ENCODE measurements at places on chromosomes 4 and X. TPM values are rescaled to one million over a fixed set of nuclear protein-coding genes. Genes with fewer than 3 reads are reported as not detected.

The BEND2 gene
- not detected for total RNA-seq

The SPANXC gene
- not detected for total RNA-seq

The CNKSR2 gene
- 5.4 TPM for total RNA-seq

The CTAG1B gene
- total RNA-seq: not detected

The SEPSECS gene
- total RNA-seq: 5.6 TPM

DNA sequence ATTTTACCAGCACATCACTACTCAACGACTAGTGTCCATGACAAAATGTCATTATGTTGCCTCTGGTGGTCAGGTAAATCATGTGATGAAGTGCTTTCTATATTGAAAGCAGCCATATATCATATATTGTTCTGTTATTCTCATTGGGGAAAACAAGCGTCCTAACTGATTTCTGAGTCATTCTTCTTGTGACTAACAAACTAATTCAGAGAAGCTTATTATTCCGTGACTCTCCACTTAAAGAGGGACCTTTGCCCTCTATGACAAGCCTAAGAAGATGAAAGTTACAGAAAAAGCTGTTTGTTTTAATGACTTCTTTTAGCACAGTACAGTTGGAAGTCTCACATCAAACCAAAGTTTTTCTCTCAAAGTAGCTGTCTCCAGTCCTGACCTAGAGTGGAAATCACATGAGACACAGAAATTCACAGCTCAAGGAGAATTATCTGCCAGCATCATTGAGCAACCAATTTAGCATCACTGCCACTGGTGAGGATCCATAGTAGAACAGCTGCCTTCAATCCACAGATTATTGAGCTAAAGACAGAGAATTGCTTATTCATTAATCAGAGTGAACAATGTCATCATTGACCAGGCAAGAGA is 36.4 kb downstream of the ASB9 start:
- no peaks in the 10 kb centered on the region for H3K36me3 ChIP-seq
- no peak overlapping the region for H3K4me3 ChIP-seq
- H3K4me1 ChIP-seq: no peaks in the 10 kb centered on the region
- H3K27ac ChIP-seq: no peak overlapping the region
- no peaks in the 10 kb centered on the region for H3K27me3 ChIP-seq
- no peak for DNase-seq

GRCh38 chrX:92230628-92231027 is 451.5 kb downstream of the PCDH11X start:
- H3K4me3 ChIP-seq: no peak overlapping the region
- no peaks in the 10 kb centered on the region for H3K36me3 ChIP-seq
- no peaks in the 10 kb centered on the region for H3K4me1 ChIP-seq
- no peaks in the 10 kb centered on the region for H3K27me3 ChIP-seq

DNA sequence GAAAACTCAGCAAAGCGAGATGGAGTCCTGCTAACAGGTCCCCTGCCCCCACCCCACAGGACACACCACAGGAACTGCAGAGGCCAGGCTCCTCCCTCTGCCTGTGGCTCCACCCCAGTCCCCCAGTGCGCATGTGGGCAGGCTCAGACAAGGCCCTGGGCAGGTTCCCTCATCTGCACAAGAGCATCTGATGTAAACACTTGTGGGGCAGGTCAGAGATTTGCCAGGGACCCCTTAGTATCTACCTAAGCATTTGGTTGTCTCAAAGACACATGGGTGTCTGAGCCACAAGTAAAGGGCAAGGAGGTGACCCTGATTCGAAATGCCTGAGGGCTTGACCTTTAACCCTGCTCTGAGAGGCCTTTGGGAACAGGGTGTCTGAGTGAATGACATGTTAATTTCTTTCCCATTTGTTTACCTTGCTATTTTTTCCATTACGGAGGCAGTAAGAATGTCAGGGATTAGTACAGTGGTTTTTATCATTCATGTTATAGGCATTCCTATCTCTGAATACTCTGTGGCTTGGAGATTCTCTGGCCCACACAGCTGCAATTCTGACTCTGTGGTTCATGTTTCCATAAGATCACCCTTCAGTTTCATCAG is 85.3 kb downstream of the ZNF518B start:
- DNase-seq: no peak
- H3K27me3 ChIP-seq: no peaks in the 10 kb centered on the region
- H3K27ac ChIP-seq: no peak overlapping the region
- no peak overlapping the region for H3K4me3 ChIP-seq
- H3K36me3 ChIP-seq: no peaks in the 10 kb centered on the region
- H3K4me1 ChIP-seq: no peaks in the 10 kb centered on the region
